MM.1S (cell line): ENCODE measurements at places on chromosomes 16 and 17.

- DNase-seq = peak; percentile 79
These were observed 165.4 kb downstream of the AIPL1 start for GRCh38 chr17:6269478-6269877.

DNA sequence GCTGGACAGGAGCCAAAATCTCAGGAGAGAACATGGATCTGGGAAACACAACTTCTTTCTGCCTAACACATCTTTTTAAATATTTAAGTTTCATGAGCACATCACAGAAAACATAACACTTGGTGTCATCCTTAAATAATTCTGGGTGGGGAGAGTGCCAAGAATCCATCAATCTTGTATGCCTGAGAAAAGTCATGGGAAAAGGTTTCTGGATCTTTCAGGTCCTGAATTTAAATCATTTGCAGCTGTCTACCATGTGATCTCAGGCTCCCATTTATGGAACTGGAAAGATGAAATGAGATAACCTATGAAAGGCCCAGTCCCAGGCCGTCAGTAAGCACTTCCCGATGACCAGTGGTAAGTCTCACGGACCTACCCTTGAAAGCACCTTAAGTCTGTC, 15.1 kb downstream of the CDH11 start:
- DNase-seq = no peak

DNA sequence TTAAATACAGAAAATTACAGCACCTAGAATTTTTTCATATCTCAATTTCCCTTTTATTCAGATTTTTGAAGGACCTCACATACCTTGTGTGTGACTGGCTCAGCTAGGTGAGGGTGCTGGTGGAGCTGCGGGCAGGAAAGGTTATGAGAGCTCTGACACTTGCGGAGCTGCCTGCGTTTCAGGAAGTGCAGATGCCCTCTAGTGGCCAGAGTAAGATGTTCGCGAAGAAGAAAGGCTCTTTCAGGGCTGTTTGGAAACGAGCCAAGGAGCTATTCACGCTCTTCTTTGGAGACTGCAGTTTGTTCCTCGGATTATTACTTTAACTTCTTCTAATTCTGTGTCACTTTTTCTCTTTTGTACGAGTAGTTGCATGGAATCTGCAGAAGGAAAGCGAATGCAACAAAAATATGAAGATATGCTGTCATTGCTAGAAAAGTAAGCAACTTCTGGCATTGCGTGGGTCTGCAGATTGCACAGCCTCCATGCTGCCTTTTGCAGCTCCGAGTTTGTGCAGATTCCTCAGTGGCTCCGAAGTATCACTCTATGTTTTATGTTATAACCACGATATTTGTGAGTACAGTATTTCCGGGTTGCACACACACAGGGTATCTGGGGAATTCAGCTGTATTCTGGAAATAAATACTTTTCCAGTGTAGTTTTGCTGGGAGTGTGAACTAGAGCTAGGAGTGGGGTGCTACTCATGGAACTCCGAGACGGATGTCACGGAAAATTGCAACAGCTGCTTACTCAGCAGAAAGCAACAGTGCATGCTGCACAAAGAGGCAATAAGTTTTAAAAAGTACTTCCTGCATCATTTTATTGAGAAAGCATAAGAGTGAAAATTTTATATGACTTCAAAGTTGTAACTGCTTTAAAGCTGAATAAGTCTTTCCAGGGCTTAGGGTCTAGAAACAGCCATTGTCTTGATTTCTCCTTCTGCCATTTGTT, 46.3 kb downstream of the DNAH9 start:
- DNase-seq = peak; percentile 66

DNA sequence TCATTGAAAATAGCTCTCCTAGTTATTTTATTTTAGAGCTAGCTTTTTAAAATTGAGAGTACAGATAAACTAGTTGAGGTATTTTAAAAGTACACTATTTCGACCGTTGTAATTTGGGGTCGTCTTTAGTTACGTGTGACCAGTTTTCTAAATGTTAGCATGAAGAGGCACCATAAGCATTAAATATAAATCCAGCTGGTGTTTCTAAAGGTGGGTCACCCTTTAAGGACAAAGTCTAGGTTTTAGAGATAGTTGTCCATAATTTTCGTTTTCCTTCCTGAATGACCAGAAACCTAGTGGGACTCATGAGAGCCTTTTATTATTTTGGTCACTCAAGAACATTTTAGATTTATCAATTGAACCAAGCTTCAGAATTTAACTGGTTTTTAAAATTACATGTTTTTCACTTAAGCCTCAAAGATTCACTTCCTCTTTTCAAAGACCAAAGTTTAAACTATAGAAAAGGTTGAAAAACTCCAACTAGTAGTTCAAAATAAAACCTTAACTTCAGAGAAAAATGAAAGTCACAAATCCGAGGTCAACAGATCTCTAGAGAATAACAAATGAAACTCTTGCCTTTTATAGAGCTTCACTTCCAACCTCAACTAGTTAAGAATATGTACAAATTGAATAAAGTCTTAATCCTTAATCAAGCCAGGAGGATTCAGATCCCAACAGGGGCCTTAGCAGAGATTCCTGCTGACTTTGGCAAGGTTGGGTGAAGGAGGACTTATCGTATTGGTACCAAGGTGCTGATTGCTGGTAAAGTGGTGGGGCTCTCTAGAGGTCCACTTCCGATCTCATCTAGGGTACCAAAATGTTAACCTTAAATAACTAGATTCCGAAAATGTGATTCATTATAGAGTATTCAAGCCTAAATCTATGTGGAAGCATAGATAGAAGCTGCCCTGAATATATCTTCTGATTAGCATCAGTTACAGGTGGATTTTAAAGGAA, 32.5 kb downstream of the PHKB start:
- DNase-seq = peak; percentile 21

GRCh38 chr17:57086069-57086930, 1.3 kb downstream of the AKAP1 start:
- peak; percentile 30 for DNase-seq

GRCh38 chr17:8697323-8697741, 47.3 kb downstream of the CCDC42 start:
- no peak for DNase-seq

GRCh38 chr17:51166987-51167931, 1.0 kb downstream of the NME2 start:
- DNase-seq = peak; percentile 61

DNA sequence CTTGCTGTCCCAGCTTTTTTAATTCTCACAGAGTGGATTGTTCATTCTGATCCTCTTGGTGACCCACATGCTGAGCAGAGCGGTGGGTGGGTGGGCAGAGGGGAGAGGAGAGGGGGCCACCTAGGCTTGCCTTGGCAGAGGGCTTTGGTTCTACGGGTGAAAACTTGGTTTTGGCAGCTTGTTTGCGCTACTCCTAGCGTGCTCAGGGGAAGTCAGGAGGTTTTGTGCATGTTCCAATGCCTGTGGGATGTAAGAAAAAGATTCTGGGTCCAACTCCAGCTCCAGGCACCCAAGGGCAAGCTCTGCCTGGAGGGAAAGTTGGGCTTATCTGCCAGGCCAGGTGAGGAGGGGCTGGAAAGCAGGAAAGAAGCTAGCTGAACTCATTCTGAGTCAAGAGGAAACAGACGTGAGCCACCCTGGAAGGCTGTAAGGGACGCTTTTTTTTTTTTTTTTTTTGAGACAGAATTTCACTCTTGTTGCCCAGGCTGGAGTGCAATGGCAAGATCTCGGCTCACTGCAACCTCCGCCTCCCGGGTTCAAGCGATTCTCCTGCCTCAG, 169.1 kb downstream of the WSCD1 start:
- no peak for DNase-seq

- DNase-seq = no peak
These were observed 277.1 kb downstream of the XYLT1 start for GRCh38 chr16:17193566-17194100.

- no peak for DNase-seq
These were observed 65.1 kb downstream of the DHRS7C start for GRCh38 chr17:9726291-9726690.

DNA sequence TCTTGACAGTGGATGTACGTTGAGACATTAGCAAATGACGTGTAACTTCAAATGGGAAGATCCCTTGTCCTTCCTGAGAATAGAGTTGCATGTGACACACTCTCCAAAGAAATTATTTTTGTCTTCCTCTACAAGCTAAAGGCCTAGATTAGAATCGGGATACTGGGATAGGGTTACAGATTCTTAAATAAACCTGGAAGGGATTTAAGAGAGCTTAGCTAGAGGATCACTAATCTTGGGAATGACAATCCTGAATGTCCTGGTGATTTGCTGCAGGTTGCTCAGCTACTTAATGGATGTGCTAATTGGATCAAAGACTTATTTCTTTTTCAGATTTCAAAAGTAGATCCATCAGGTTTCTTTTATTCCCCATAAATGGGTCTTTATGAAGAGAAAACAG, 101.9 kb downstream of the KCNJ2 start:
- no peak for DNase-seq

GRCh38 chr17:1718362-1719165, 5.9 kb upstream of the WDR81 start:
- no peak for DNase-seq

DNA sequence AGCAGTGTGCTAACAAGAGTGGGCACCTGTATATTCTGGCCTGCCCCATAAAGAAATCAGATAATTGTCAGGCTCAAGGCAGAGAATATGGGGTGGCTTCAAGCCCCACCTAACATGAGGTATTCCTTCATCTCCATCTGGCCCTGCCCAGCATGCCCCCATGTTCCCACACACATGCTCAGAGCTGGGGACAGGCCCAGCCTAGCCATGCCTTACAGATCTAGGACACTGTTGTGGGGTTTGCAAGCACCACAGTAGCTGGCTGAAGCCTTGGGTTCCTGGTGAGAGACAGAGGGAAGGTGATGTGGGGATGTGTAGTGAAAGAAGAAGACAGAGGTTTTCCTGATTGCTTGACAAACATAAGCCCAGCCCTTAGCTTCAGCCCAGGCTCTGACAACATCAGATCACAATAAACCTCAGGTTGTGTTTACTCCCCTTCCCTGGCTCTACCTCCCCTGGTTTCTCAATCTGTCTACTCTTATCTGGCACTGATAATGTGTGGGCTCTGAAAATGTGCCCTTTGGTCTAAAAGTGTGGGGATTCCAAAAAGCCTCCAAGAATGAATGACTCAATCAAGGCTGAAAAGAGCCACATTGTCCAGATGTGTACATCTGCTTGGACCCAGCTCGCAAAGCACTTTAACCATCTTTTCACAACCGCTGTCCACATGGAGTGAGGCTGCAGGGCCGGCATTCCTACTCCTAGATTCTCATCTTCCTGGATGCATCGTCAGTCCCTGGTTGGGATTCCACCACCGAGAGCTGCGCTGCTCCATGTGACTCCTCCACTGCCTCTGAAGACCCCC, 34.4 kb downstream of the CDRT4 start:
- no peak for DNase-seq

GRCh38 chr17:81412490-81413093, 17.3 kb downstream of the BAHCC1 start:
- no peak for DNase-seq

DNA sequence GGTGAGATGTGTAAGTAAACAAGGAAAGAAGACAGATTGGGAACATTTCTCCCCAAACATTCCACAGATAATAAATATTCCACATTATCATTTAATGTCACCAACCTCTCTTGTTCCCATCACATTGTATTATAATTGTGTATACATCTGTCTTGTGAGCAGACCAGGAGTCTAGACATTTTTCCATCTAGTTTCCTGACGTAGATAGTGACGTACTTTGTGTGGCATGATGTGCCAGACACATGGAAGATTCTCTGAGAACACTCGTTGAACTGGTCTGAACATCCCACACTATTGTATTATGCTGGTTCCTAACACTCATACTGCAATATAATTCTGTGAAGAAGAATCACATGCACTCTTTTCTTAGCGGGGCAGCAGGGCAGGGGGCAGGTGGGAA, 34.0 kb downstream of the WSB1 start:
- no peak for DNase-seq

- DNase-seq = no peak
These were observed 122.5 kb downstream of the ZNF423 start for GRCh38 chr16:49733313-49734009.

GRCh38 chr16:50403491-50403890, 34.7 kb upstream of the BRD7 start:
- DNase-seq = no peak
